ENCODE measurements at places on chromosomes 1 and 21.

- no peak for DNase-seq
Observed at GRCh38 chr1:45477646-45478045, 13.3 kb downstream of the TESK2 start.

DNA sequence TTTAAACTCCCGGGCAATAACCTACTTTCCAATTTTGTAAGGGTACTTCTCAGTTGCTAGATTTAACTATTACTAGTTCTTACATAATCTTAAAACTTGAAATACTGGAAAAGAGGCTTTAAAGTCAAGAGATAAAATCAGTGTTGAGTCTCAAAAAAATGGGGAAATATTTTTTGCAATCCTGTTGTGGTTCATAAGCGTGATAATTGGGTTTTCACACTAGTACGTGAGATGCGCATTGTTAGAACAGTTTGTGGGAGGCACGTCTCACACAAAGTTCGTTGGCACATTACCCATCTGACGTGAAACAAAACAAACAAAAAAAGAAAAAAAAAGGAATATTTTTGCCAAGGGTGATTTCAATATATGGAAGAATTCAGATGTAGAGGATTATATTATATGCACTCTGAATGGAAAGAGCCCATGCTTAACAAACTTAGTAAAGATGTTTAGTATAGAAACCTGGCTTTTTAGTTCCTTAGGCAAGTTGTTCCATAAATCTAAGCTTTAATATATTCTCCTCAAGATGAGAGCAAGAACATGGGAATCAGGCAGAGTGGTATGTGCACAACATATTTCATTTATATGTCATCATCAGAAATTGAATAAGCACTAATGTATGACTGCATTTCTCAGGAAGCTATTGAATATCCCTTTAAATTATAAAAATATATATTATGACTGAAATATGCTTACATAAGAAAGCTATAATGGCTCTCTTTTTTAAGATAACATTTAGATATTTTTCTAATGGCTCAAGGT lies 73.9 kb upstream of the TNFSF4 start:
- DNase-seq, result no peak

DNA sequence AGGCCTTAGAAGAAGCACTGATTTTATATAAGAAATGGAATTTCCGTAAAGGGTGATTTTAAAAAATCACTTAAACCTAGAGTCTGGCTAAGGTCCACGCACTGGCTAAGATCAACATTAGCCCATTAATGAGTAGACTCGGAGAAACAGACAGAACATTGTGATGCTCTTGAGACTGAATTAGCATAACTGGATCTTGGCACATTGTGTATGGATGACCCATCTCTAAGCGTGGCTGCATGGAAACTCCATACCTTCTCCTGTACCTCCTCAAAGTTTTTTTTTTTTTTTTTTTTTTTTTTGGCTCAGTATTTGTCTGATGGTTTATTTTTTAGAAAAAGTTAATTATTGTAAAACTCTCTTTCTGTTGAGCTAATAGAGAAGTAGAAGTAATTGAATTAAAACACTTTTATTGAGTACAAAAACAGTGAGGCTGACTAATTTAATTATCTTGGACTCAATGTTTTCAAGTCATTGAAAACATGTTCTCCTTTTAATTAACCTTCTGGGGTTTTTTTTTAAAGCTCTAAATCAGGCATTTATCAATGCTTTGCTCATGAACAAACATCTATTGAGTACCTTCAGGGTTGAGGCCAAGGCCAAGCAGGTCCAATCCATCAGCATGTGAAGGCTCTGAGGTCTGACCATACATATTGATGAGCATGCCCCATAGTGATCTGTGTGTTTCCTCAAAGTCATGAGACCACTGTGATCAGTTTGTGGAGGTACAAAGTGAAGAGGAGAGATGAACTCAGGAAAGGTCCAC lies 74.0 kb downstream of the TLR5 start:
- no peak for DNase-seq

DNA sequence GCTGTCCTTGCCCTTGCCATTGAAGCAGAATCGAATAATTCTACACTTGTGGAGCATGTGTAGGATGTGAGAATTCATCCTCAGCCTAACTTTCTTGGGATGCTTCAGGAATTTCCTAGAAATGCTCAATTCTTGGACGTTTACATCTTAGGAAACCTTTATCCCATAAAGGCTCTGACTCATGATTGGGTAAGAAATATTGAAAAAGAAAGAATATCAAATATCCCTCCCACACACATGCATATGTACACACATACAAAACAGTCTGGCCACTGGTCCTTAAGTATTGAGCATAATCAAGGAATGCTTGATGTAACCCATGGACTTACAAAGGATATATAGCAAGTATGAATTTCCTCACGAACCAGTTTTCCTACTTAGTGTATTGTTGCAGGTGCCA lies 83.9 kb upstream of the IPO9 start:
- DNase-seq, result no peak

DNA sequence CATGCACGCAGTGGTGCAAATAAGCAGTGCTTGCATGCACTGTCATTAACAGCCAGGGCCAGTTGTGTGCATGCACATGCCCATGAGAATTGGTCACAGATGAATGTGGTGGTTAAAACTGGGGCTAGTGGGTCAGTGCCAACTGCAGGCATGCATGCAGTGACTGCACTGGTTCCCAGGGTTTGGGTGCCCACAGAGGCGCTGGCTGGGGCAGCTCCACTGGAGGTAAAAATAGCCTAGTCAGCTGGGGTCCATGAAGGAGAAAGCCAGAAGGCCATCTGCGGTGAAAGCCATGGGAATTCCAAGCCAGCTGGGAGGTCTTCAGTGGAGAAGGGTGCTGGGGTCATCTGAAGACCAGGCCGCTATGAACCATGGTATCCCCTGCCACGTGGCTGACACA lies 70.2 kb downstream of the SLC5A9 start:
- no peak for DNase-seq

- no peak for DNase-seq
Observed at GRCh38 chr1:219732814-219733491, 120.0 kb upstream of the ZC3H11B start.

DNA sequence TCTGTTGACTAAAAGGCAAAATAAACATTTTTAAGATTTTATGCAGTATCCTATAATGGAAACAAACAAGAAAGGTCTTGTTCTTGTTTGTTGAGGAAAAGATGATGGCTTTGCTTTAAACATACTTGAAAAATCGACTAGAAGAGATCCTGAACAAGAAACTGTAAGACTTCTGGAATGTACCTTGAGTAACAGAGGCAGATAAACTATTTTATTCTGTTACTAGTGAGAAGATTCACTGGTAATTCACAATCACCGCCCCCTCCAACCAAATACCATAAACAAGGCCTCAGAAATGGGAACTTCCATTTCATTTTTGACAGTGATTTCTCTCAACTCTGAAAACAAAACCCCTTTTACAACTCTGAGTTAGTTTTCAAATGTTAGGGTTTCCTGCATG lies 18.1 kb downstream of the TSEN15 start:
- DNase-seq, result peak; percentile 1

GRCh38 chr1:156246781-156247459 lies 936 bp downstream of the PAQR6 start:
- DNase-seq, result no peak
